Stimulated activated CD8-positive, alpha-beta memory T cell treated with anti-CD3 and anti-CD28 coated beads, Interleukin-7, amount 100 ng/mL, for 1 hour (primary cell): ENCODE measurements at places on chromosomes 1 and 21.

GRCh38 chr1:244449936-244450508, 1.7 kb downstream of the ADSS2 start:
- no peak for DNase-seq

DNA sequence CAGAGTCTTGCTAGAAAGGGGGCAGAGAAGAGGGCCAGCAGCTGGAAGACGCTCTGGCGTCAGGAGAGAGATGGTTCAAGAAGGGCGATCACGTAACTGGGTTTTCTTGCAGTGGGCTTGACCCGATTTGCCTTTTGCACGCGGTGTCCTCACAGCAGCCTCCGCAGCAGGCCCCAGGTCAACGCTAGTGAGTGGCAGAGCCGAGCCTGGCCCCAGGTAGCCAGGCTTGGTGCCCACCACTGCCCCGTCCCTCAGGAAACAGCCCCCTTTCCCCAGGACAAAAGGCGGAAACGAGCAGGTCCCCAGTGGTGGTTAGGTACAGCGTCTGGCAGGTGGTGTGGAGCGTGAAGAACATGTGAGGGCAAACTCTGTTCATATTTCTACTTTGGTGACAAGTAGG, 8.6 kb upstream of the UTS2 start:
- no peak for DNase-seq

DNA sequence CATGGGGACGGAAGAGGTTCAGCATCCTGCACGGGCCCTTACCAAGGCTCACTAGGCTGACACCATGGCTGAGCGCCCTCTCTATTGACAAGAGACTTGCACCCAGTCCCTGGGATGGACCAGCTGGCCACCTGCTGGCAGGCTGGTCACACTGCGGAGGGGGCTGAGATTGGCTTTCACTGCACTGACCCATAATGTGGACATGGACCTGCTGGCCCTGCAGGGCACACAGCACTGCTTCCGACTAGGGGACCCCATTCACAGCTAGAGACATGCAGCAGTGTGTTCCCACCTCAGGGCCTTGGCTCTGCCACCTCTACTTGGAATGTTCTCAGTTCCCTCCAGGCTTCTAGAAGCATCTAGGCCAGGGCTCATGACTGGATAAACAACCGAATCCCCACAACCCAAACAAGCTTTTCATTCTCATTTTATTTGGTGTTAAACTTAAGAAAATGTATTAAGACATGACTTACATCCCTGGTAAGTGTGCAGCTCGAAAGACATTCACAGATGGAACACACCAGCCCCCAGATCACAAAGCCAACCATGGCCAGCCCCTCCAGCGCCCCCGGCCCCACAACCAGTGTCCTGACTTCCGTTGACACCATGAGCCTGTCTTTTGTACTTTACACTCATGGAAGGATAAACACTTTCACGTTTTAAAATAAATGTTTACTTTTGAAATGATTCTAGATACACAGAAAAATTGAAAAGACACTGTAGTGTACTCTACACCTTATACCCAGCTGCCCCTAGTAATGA, 9.3 kb upstream of the SRARP start:
- DNase-seq, result no peak

GRCh38 chr21:46493828-46494227, 35.1 kb downstream of the DIP2A start:
- DNase-seq, result no peak

GRCh38 chr1:201637282-201638079, 98.6 kb downstream of the NAV1 start:
- DNase-seq, result no peak

DNA sequence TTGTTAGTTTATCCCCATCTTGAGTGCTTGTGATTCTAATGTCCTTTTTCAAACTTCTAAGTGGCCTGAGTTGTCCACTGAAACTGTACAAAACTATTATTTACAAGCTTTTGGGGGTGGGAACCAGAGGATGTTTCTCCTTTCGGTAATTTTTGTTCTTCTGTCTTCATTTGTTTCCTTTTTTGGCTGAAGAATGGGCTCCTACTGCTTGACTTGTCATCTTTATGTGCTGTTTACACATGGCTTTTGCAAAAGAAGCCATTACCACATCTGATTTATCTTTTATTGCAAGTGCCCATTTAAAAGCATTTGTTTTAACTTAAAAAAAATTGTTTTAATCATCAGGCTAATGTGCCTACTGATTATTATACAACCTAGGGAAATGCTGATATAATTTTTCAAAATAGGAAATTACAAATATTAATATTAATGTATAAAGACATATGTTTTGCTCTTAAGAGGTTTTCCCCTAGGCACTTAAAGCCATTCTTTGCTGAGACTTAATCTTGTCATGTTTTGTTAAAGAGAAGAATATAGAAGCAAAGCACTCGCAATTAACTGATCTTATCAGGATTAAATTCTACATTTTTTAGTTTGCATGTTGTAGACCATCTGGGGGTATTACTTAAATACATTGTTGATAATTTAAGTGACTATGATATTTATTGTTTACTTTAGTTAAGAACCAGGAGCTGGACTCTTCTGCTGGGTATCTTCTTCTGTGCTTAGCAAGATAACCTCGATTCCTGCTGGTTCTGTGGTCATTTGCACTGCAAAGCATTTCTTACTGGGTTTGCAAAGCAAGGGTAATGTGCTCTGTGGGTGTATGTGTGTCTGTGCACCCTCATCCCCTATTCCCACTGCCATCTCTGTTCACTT, 40.1 kb downstream of the TMEM200B start:
- DNase-seq, result no peak

DNA sequence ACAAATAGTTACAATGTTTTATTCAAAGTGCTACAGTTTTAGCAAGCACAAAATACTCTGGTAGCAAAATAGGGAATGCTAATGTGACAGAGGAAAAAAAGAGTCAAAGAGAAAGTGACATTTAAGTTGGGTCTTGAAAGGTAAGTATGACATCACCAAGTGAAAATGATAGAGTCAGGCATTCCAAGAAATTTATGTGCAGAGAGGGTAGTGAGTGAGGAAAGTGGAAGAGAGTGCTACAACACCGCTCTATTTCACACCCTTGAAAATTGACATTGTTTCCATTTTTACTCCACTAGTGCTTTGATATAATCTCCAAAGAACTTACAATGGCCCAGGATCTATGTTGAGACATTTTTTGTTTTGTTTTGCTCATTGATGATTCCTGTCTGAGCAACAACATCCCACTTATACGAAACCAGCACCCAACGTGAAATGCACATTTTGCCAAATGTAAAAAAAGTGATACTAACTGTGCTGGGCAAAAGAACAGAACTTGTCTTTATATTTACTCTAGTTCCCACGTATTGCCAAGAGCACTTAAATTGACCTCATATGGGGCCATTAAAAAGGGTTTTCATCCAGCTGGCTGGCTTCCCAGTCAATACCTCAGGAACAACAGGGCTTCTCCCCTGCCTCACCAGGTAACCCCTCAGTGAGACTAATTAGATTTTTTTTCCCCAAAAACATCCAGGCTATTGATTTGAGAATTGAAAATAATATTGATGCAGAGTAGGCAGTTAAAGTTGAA, 206.3 kb upstream of the NR5A2 start:
- DNase-seq, result no peak
